ENCODE measurements at places on chromosomes 2 and 18.
A peak's percentile ranks its signal among the peaks of the same experiment; 100 is the strongest.

- H3K27ac ChIP-seq, result peak within 1 kb of the TSS; percentile 55
- peak; percentile 22 for DNase-seq
- no peaks in the 10 kb centered on the region for H3K27me3 ChIP-seq
- H3K36me3 ChIP-seq, result no peaks in the 10 kb centered on the region
- H3K4me3 ChIP-seq, result peak within 1 kb of the TSS; percentile 75
- H3K4me1 ChIP-seq, result peaks cover 4% of the 10 kb centered on the region
These were observed at the start of gene IL1RL2 for GRCh38 chr2:102186791-102187495. IL1RL2 (plus strand) TSS chr2:102187023; CDS start chr2:102187868, 845 bp downstream.

GRCh38 chr2:240974771-240975572 lies 23.4 kb upstream of the SNED1 start:
- H3K36me3 ChIP-seq, result no peaks in the 10 kb centered on the region
- H3K27me3 ChIP-seq, result peaks cover 17% of the 10 kb centered on the region
- no peak overlapping the region for H3K27ac ChIP-seq

GRCh38 chr18:25604196-25604893 lies 252.4 kb upstream of the ZNF521 start:
- no peaks in the 10 kb centered on the region for H3K36me3 ChIP-seq
- no peaks in the 10 kb centered on the region for H3K4me1 ChIP-seq
- no peak overlapping the region for H3K4me3 ChIP-seq
- H3K27ac ChIP-seq, result no peak overlapping the region
- H3K27me3 ChIP-seq, result no peaks in the 10 kb centered on the region

DNA sequence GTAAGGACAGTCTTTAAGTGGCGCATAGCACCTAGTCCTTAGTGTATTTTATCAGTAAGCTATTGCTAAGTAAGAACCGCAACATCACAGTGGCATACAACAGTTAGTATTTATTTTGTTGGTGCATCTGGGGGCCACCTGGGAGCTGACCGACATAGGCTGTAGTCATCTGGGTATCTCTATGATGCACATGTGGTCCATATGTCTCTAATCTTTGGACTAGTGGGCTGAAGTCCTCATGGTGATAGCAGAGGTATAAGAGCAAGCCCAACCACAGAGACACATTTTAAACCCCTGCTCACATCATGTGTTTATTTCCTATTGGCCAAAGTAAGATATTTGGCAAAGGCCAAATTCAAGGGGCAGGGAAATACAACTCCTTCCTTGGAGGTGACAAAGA lies 2.9 kb downstream of the CAMKMT start:
- peaks cover 13% of the 10 kb centered on the region for H3K4me1 ChIP-seq
- H3K4me3 ChIP-seq, result no peak overlapping the region
- no peak overlapping the region for H3K27ac ChIP-seq
- peaks cover 2% of the 10 kb centered on the region for H3K36me3 ChIP-seq
- H3K27me3 ChIP-seq, result no peaks in the 10 kb centered on the region

DNA sequence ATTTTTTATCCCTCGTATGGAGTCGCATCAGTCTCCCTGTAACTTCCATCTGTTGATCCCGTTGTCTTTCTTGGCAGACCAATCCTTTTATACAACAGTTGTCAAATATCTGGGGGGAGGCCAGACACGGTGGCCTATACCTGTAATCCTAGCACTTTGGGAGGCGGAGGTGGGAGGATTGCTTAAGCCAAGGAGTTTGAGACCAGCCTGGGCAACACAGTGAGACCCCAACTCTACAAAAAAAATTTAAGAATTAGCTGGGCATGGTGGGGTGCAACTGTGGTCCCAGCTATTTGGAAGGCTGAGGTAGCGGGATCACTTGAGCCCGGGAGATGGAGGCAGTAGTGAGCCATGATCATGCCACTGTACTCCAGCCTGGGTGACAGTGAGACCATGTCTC lies 2.0 kb downstream of the XRCC5 start:
- H3K4me1 ChIP-seq, result peaks cover 25% of the 10 kb centered on the region
- no peak overlapping the region for H3K27ac ChIP-seq
- H3K4me3 ChIP-seq, result no peak overlapping the region
- H3K27me3 ChIP-seq, result no peaks in the 10 kb centered on the region
- no peak for DNase-seq

GRCh38 chr18:79371561-79372121 lies 24.1 kb upstream of the NFATC1 start:
- H3K27ac ChIP-seq, result no peak overlapping the region
- H3K27me3 ChIP-seq, result no peaks in the 10 kb centered on the region
- H3K4me1 ChIP-seq, result no peaks in the 10 kb centered on the region
- no peaks in the 10 kb centered on the region for H3K36me3 ChIP-seq

GRCh38 chr18:48956356-48956755 lies 5.6 kb upstream of the SMAD7 start:
- H3K36me3 ChIP-seq, result no peaks in the 10 kb centered on the region
- H3K4me3 ChIP-seq, result no peak overlapping the region
- peak overlapping the region; percentile 90 for H3K27ac ChIP-seq
- no peaks in the 10 kb centered on the region for H3K27me3 ChIP-seq
- peaks cover 31% of the 10 kb centered on the region for H3K4me1 ChIP-seq
- DNase-seq, result no peak
